ENCODE measurements at places on chromosomes 13 and 19.

- no peak for DNase-seq
These were observed 1.9 kb downstream of the CDK8 start for GRCh38 chr13:26255691-26256277.

GRCh38 chr13:111027458-111028439 lies 87.4 kb upstream of the ARHGEF7 start:
- DNase-seq, result no peak

DNA sequence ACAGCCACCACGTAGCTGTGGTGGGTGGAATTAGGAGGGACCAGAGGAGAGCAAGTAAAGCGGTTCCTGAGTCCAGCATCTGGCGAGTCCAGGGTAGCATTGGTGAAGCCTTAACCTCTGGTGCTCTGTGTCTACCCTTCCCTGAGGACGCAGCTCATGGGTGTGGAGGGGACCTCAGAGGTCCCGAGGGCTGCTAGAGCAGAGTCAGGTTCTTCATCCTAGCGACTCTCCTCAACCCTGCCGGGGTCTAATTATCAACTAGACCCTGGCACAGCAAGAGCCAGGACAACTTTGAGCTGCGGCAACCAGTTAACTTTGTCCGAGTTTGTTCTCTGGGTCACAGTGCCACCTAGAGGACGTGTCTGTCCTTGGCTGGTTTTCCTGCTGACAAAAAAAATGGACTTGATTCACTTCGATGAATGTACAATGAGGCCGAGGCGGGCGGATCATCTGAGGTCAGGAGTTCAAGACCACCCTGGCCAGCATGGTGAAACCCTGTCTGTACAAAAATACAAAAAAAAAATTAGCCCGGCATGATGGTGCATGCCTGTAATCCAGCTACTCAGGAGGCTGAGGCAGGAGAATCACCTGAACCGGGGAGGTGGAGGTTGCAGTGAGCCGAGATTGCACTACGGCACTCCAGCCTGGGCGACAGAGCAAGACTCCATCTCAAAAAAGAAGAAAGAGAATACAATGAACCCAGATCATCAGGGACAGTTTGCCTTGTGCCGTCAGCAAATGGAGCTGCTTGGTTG lies 25.0 kb downstream of the TSSK6 start:
- DNase-seq, result peak; percentile 78

DNA sequence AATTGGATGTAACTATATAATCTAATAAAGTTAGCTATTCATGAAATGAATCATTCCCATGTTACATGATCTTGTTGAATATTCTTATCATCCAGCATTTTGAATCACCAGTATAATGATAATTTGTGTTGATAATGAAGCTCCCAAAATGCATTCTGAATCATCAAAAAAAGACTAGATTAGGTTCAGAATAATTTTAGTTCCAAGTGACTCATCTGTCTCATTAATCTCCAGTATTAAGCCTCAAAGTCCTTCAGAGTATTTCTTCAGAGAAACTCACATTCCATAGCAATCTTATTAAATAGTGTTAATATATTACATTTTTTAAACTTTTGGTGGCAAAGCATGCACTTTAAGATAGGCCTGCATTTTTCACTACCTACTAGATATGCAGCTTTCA lies 207.5 kb downstream of the SLITRK5 start:
- DNase-seq, result no peak

GRCh38 chr13:48851707-48852106 lies 124.0 kb upstream of the FNDC3A start:
- no peak for DNase-seq

- no peak for DNase-seq
These were observed 21.9 kb downstream of the SMIM24 start for GRCh38 chr19:3458229-3459088.

All from T-helper 9 cell (primary cell).